Vagina (tissue), 2 donors: ENCODE measurements at places on chromosomes 2 and 18.

DNA sequence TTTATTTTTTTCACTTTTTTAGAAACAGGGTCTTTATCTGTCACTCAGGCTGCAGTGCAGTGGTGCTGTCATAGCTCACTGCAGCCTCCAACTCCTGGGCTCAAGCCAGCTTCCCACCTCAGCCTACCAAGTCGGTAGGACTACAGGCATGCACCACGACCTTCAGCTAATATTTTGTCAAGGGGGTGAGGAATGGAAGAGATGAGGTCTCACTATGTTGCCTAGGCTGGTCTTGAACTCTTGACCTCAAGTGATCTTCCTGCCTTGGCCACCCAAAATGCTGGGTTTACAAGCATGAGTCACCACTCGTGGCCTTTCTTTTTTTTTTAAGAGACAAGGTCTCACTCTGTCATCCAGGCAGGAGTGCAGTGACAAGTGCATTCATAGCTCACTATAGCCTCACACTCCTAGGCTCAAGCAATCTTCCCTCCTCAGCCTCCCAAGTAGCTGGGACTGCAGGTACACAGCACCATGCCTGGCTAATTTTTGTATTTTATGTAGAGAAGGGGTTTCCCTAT is 13.4 kb downstream of the PPP1R7 start:
- DNase-seq: no peak

- no peak for DNase-seq
Observed at GRCh38 chr2:101107241-101107640, 43.9 kb downstream of the TBC1D8 start.

GRCh38 chr2:118490330-118490729 is 357.1 kb downstream of the EN1 start:
- no peak for DNase-seq

DNA sequence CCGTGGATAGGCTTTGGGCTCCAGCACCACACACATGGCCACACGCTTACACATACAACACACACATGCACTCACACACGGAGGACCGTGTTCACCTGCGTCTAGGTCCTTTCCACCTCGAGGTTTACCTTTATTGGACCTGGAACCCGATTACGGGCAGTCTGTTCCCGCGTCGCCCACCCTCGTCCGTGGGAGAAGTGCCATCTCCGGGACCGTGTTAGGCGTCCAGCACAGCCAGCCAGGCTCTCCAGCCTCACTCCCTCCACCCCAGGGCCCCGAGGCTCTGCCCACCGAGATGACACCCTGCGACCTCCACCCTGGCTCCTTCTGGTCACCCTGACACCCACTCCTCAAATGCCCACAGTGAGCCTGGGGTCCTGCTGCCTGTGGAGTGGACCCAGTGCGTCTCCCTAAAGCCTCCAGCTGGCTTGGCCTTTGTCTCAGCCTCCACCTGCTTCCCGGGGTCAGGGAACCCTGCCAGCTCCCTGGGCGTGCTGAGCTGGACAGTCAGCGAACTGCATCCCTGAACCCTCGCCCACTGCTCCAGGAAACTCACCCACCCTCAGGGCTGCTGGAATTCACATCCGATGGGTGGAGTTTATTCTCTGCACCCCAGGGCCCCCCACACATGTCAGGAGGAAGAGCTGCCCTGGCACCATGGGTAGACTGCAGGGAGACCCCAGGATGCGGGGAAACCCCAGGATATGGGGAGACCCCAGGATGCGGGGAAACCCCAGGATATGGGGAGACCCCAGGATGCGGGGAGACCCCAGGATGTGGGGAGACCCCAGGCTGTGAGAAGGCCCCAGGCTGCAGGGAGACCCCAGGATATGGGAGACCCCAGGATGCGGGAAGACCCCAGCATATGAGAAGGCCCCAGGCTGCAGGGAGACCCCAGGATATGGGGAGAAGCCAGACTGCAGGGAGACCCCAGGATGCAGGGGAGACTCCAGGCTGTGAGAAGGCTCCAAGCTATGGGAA is 33.0 kb downstream of the ADI1 start:
- no peak for DNase-seq

GRCh38 chr2:233083782-233084181 is 23.6 kb downstream of the INPP5D start:
- no peak for DNase-seq

- no peak for DNase-seq
Observed at GRCh38 chr2:217279140-217279539, 419.3 kb upstream of the TNP1 start.

DNA sequence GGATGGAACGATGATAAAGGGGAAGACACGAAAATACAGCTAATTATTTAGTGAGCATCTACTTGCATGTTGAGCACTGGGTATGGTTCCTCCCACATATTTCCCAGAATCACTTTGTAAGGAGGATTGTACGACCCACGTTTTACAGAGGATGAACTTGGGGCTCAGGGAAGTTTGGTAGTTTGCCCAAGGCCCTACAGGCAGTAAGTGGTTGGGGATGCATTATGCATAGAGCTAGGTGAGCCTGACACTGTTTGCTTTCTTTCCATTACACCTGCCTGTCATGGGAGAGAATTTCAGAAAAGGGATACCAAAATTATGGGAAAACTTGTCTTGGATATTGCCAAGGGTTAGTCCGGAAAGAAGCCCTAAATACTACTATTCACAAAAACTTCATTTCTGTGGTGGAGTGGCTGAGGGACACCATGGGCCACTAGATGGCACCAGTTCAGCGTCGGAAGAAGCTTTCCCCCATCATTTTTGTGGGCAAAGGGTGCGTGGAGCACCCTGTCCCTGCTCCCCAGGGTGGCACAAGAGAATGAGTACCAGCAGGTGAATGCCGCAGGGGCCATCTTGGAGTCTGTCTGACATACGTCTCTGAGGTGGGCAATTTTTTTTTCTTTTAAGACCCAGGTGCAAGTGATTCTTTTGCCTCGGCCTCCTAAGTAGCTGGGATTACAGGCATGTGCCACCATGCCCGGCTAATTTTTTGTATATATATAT is 23.5 kb upstream of the C18orf32 start:
- no peak for DNase-seq

GRCh38 chr18:79260023-79260422 is 135.7 kb upstream of the NFATC1 start:
- no peak for DNase-seq

DNA sequence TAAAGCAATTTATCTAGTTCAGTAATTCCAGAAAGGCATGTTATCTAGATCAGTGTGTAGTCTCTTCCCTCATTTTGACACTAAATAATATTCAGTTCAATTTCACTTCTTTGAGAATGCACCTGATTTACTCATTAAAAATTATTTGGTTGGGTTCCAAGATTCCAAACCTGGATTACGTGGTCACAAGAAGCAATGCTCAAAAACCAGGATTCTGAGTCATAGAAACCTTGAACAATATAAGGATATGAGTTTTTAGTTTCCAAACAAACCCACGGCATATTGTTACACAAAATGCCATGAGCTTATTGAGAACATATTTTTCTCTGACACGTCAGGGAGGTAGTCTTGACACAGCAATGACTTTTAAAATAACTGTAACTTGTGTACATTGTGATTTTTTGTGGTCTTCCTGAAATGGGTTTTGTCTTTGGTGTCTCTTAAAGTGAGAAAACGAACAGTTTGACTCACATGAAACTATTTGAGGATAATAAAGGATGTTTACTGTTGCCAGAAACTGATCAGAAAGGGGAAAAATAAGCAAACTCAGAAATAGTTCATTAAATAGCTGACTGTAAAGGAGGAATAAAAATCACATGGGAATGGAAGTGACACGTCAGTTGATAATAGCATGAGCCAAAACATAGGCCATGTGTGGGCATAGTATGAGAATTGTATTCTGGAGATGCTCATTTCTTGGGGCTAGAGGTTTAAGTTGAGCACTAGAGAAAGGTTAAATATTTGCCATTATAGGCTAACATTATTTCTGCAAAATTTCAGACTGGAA is 617.7 kb upstream of the CDH2 start:
- no peak for DNase-seq

DNA sequence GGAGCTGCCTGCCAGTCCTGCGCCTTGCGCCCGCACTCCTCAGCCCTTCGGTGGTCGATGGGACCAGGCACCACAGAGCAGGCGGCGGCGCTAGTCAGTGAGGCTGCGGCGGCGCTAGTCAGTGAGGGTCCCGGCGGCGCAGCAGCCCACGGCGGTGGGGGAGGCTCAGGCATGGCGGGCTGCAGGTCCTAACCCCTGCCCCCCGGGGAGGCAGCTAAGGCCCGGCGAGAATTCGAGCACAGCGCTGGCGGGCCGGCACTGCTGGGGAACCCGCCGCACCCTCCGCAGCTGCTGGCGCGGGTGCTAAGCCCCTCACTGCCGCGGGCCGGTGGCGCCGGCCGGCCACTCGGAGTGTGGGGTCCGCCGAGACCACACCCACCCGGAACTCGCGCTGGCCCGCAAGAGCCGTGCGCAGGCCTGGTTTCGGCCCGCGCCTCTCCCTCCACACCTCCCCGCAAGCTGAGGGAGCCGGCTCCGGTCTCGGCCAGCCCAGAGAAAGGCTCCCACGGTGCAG is 867.4 kb downstream of the DSC3 start:
- no peak for DNase-seq

- DNase-seq: no peak
Observed at GRCh38 chr2:161436411-161436810, 20.3 kb downstream of the TBR1 start.

DNA sequence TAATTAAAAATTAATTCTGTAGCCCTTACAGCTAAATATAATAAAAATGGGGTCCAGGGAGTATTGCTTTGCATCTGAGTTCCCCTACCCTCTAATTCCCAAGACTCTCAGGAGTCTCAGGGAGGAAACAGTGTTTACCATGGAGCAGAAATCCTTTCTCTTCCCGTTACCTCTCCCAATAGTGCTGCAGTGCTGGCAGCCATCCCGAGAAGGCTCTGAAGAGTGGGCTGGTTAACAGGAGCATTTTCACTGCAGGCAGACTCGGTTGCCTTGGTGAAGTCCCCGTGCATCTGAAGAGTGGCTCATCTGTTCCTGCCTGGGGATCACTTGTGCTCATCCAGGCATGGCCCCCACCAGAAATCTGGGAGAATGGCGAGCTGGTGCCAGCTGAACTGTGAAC is 41.8 kb upstream of the TMEM178A start:
- DNase-seq: no peak

GRCh38 chr2:142310530-142310929 is 179.7 kb upstream of the LRP1B start:
- no peak for DNase-seq

DNA sequence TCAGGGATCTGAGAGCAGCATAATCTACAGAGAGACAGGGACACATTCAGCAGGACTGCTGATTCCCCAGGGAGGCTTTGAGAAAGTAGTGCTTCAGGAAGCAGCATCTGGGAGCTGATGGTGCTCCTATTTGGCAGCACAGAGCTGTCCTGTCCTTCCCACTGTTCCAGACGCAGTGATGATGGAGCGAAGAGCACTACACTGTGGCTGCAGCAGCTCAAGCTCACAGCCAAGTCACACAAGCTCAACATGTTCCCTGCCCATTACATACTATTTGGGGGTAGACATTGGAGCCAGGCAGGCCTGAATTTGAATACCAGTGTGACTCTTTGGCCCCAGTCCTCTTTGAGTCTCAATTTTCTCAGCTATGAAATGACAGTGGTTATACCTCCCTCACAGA is 15.2 kb upstream of the GALM start:
- DNase-seq: no peak

DNA sequence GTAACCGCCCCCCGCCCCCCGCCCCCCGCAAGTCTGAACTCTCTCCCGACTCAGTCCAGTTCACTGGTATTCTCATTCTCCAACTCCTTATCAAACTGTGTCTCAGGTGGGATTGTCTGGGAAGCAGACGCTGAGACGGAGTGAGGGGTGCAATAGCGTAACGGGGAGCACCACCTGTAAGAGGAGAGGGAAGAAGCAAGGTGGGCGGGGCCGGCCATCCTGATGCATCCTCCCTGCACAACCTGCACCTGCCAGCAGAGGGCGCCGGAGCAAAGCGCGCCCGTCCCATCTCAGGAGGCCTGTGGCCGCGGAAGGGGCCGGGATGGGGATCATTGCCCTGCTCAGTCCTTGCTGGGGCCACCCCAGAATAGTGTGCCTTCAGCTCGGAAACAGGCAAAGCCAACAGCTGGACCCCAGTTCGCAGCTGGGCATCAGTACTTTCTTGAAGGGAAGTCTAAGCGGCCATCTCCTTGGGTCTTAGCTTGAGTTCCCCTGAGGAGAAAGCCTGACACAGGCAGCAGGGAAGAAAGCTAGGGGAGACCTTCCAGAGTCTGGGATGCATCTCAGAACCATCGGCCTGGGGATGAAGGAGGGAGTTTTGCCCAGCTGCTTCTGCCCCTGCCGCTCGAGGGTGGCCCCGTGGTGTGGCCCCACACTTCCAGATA is 208.0 kb downstream of the TFCP2L1 start:
- no peak for DNase-seq

DNA sequence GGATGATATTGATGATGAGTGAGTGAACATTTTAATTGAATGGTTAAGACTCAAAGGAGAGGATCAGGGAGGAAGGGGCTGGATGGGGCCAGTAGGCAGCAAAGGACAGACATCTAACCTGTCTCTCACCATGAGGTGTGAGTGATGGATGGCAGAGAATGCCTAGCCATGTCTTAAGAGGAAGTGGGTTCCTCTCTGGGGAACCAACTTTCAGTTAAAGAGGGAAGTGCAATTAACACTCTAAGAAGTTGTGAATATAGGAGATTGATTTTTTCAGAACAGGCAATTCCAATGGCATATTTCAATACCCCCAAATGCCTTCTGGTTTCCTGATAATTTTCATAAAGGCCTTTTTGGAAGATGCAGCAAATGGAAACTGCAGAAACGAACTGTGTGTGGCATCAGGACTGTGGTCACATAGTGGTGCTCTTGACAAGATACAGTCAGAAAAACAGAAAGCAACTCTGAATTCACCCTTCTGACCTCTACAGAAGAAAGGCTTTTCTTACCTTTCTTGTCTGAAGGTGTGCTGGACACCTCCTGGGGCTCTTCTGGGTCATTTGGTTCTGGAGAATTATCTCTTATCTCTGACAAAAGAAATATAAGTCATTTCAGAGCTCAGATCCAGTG is 10.2 kb downstream of the SP110 start:
- no peak for DNase-seq

DNA sequence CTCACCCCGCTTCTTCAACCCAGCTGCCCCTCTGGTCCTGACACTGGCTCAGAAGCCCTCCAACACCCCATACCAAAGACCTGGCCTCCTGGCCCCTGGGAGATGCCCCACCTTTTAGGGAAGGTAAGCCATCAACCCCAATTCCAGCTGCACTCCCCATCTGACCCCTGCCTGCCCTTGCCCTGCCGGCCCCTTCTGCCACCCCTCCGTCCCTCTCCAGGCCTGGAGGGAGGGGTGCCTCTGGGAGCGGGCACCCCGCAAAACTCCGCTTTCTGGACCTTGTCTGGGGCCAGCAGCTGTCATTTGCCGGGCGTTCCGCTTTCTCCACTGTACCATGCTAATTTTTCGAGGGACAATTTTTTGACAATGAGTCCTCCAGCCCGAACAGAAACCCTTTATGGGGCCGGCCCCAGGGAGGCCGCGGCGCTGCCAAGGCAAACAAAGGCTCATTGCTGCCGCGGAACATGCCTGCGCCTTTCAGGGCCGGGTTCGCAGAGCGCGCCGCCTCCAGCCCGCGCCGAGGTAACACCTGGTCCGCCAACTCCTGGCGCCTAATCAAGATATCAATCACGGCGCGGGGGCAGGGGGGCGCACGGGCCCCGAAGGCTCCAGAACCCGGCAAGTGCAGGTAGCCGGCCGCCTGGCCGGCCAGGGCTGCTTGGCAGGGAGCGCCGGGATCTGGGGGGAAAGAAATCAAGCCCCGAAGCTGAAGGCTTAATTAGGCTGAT is 96.0 kb downstream of the INHBB start:
- DNase-seq: no peak
